Lower leg skin (tissue), 4 donors: ENCODE measurements at places on chromosomes 4 and X.

DNA sequence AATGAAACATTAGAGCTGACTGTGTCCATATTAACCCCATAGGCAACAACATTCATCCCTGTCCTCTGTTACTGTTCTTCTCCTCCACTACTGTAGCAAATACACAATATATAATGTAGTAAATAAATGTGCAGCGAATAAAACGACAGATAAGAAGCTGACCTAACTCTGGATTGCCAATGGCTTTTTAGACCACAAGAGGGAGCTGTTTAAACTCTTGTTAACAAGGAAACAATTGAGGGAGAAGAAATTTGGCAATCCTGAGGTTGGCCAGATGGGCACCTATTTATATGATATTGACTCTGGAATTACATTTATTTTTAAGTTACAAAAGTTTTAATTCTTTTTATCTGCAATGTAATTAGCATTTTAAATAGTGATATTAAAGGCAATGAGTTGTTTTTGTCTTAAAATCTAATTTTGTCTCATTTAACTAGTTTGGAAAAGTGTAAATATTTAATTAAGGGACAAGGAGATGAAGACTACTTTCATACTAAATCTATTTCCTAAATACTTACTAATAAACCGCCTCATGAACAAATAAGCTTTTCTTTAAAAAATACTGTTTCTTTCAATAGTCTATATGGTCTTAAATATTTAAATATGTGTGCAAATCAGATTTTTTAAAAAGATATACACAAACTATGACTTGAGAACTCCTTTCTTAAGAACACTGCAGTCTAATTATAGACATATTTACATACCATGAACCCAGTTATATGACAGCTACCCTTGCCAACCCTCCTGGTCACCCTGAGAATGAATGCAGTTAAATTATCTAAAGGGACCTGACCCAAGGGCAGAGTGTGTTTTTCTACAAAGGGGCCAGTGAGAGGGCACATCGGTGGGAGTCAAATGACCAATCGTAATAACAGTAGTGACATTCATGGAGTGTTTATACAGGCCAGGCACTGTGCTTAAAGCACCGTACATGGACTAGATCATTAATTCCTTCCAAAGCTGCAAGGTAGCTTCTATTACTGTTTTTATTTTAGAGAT is 52.9 kb upstream of the HPF1 start:
- no peak for DNase-seq

DNA sequence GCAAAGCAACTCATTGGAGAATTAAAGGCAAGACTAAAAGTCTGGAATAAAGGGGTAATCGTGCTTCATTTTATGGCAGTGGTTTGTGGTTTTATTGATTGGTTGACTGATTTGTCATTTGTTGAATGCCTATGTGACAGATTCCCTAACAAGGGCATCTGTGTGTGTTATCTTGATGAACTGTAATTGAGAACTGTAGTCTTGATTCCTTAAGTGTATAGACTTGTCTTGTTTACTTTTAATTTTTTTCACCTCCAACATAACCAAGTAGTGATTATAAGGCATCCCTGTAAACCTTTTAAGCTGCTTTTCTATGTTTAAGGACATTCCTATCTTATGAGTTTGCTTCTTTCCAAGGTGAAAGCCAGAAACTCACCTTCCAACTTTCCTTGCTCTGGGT is 216.0 kb upstream of the TAPT1 start:
- no peak for DNase-seq

- no peak for DNase-seq
Measured at GRCh38 chr4:173214661-173215060, 46.0 kb downstream of the GALNT7 start.

DNA sequence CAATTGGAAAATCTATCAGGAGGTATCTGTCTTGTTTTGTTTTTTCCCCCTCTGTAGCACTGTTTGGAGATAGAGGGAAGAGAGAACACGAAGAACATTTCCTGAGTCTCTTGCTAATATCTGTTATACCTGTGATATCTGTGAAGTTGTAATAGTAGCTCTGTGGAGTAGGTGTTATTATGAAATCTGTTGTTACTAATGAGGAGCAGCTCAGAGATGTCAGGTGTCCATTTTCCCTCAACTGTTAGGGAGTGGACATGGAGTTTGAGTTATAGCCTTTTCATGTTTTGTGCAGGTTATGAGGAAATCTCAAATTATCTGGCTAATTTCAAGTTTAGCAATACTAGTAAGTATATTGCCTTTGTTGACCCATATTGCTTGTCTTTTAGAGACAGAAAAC is 52.4 kb downstream of the SEC24B start:
- DNase-seq, result no peak

DNA sequence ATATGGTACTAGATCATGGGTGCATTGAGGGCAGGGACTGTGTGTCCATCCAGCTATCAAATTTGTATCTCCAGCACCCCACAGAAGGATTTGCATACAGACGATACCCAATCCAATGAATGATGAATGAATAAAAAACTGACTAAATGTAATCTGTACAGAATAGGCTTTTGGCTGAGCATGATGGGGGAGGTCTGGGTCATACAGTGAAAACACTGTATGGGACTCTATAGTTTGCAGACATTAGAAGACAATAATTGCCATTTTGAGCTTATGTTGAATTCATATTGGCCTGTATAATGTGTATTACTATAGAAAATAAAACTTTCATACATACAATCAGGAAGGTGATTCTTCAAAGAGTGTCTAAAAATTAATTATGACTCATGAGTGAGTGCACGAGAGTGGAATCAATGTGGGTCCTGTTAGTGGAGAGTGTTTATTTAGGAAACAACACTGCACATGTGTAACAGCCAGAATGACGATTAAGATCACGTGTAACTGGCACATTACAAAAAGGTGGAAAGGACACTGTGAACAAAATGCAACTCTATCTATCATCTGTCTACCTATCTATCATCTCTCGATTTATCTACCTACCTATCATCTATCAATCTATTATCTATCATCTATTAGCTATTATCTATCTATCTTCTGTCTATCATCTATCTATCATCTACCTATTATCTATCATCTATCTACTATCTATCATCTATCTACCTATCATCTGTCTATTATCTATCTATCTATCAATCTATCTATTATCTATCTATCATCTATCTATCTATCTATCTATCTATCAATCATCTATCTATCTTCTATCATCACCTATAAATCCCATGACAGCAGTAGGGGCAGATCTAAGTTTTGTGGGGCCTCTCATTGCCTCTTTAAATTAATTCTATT is 201.3 kb downstream of the PTTG2 start:
- DNase-seq, result no peak
